ENCODE measurements at places on chromosomes 6 and 20.

DNA sequence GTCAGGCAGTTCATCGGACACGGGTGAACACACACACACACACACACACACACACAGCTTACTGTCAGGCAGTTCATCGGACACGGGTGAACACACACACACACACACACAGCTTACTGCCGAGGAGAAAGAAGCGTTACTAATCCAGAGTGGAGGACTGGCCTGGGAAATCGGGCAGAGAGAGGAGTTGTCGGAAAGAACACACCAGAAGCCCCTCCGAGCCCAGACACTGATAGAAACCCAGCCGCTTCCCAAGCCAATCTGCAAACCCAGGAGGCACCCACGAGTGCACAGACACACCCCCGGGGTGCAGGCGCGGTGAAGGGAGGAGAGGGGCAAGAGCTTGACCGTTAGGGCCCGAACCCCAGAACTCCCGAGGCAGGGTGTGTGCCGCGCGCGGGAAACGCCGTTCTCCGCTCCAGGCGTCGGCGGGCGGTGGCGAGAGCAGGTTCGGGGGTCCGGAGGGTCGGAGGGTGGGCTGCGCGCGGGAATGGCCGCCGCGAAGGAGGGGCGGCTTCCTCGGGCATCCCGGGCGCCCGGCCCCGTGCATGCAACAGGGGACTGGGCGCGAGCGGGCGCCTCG lies 636 bp downstream of the ELOVL2 start:
- DNase-seq: no peak

DNA sequence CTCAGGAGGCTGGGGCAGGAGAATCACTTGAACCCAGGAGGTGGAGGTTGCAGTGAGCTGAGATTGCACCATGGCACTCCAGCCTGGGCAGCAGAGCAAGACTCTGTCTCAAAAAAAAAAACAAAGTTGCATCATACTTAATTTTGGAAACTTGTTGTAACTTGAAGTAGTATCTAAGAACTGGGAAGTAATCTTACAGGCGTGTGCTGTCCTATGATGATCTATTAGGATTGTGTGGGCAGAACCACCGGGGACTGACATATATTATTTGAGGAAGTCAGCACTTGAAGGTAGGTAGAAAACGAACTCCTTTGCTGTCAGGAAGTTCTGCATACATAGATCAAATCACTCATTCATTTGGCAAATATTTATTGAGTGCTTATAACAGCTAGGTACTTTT lies 188.5 kb downstream of the ZNF217 start:
- DNase-seq: no peak

DNA sequence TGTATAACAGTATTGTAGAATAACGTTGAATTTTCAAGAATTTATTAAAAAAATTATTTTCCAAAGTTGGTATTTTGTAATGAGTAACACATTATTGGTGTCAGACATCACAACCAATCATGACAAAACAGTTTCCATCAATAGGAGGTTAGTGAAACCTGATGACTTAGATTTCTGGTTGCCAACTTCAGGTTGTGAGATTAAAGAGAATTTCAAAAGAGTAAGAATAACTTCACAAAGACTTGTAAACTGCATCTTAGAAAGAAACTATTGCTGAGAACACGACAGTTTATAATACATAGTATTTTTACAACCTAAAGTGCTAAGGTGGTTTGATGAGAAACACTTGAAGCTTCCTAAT lies 159.2 kb upstream of the ARG1 start:
- DNase-seq: no peak

DNA sequence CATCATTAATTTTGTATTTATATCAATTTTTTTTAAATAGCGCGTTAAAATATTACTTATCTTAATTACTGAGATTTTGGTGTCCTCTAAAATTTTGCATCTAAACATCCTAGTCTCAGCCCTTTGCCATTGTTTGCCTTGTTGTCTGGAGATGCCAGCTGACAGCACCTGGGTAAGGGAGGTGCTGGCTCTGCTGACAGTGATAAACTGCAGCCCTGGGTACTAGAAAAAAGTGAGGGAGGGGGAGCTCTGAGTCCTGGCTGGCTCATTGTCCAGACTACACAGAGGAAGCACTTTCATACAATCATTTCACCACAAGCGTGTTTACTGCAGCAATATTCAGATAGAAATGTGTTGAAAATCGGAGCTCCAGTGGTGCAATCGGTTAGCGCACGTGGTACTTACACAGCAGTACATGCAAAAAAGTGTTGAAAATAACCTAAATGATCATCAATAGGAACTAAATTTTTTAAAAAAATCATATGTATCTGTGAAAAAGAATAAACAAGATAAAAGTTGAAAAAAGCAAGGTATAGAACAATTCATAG lies 18.5 kb upstream of the UBR2 start:
- DNase-seq: no peak
